ENCODE measurements at places on chromosomes 2 and 18.

DNA sequence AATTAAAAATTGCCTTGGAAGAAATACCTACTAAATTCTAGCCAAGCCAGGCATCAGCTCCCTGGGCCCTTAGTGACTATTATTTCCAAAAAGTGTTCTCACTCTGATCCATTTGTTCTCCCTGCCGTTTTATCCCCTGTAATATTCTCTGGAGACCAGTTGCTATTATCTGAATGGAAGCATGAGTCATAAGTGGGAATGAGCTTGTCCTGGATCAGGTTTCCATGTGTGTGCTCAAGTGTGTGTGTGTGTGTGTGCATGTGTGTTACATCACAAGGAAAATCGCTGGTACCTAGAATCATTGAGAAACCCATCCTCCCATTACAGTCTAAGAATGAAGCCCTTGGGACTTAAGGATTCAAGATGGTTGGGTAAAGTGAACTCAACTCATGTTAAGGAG is 130.3 kb upstream of the CXCR4 start:
- DNase-seq, result no peak

- no peak for DNase-seq
These were observed 553.0 kb upstream of the FANCL start for GRCh38 chr2:58794103-58794502.

GRCh38 chr2:157420771-157421323 is 23.0 kb downstream of the CYTIP start:
- no peak for DNase-seq

GRCh38 chr2:97747716-97748115 is 34.3 kb downstream of the ZAP70 start:
- DNase-seq, result no peak

DNA sequence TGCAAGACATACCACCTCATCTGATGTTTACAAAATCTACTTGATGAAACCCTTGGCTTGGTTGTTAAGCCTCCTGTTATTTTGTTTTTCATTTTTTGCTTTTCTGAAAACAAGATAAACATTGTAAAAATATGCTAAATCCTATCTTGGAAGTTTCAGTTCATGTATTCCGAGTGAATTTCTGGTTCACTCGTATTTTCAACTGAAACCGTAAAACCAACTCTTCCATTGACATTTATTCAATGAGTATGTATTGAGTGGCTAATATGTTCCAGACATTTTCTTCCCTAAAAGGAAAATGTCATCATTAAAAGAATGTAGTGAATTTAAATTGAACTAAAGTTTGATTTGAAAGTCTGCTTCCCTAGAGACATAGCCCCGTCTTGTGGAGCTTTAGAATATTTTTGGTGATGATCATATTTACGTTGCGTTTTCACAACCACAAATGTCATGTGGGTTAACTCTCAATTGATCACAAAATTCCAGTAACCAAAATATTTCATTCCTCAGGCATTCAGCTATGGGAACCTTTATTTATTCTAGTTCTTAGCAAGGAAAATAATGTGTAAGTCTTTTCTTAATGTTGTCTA is 204.2 kb downstream of the MBD2 start:
- no peak for DNase-seq

DNA sequence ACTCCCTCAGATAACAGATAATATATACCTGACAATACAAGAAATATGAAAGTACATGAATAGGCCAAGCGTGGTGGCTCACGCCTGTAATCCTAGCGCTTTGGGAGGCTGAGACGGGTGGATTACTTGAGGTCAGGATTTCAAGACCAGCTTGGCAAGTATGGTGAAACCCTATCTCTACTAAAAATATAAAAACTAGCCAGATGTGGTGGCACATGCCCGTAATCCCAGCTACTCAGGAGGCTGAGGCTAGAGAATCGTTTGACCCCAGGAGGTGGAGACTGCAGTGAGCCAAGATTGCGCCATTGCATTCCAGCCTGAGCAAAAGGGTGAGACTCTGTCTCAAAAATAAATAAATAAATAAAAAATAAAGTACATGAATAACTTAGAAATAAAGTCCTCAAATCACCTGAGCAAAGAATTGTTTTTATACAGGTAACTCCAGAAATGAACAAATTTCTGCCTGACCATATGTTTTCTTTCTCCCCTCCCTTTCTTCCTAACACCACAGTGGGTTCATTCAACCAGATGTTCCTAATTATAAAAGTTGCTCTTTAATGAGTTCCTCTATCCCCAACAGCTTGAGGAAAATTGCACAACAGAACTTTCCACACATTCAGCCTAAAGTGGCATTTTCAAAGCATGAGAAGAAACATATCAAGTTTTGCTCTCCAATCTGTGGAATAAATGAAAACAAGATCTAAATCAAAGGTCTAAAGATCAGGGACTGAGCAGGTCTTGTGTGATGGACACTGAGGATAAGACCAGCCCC is 33.6 kb upstream of the AP1S3 start:
- DNase-seq, result no peak

- DNase-seq, result no peak
These were observed 5.6 kb downstream of the KCNE4 start for GRCh38 chr2:223057569-223057968.

- DNase-seq, result no peak
These were observed 4.0 kb upstream of the GLS start for GRCh38 chr2:190876631-190877030.

DNA sequence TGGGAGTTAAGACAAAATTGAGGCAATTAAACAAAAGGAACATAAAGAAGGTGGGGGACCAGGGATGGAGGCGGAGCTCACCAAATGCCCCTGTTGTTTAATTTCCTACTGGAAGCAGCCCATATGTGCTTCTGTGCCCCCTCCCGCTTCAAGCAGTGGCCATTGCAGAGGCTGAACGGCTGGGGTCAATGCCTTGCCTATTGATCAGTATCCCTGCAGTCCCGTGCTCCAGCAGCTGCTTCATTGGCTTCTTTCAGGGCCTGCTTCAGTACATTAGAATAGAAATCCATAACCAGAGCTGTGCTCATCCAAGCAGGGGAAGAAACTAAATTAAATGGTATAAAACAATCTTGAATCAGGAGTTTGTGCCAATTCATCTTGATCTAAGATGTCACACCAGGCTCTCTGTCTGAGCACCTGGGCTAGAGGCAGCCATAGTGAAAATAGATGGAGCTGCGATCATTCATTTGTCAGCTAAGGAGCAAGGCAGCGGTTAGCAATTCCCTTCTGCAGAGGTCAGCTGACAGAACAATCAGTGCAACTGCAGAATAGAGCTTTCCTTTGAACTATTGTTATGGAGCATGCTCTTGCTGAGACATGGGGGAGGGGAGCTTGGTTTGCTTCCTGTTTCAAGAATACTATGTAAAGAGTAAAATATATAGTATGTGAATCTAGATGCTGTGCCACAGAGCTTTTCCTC is 222.4 kb downstream of the WDR7 start:
- no peak for DNase-seq

DNA sequence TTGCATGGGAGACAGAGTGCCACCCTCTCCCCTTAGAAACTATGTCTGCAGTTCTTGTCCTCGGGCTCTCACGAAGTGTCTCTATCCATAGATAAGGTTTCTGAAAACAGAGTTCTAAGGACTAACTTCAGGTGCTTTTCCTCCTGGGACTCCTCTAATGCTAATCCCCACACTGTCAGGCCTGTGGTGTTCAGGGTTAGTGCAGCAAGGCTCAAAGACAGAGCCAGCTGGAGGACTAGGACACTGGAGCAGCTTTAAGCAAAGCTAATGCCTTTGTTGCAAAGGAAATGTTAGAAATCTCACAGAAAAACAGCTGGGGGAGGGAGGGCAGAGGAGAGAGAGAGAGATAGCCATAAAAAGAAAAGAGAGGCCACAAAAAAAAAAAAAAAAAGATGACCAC is 824.0 kb upstream of the FSHR start:
- DNase-seq, result no peak

DNA sequence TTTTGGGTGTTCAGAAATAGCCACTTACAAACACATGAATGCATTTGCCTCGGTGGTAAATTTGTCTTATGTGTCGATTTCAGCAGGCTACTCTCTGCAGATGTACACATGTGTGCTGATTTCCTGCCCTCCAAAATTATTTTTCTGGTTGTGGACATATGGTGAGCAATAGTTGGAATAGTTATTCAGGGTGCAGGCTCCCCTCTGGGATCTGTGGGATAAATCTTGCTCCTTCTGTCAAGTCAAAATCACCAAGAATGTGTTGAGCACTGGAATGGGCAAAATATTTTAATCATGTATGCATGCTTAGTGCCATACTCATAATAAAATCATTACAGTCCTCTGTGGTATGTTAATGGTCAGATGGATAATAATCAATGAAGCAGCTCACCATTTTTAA is 684.5 kb downstream of the BCL11A start:
- DNase-seq, result no peak

GRCh38 chr2:8531481-8531880 is 150.4 kb upstream of the ID2 start:
- DNase-seq, result no peak
